ENCODE measurements at places on chromosomes 2 and 18.

DNA sequence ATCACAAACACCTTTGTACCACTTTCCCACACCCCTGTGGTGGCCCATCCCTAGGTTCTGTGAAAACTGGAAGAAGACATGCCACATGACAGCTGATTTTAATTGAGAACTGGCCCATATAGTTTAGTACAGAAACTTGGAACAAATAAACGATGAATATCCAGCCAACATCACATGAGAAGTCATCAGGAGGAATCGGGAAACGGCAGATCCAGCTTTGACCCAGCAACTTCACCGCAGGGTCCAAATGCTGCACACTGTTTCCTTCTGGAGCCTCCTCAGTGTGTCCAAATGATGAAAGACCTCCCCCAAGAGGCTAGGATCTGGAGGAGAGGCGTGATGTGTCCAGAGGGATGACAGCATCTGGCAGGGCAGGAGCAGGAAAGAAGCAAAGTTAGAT, 75.5 kb downstream of the COPS8 start:
- no peak for DNase-seq

DNA sequence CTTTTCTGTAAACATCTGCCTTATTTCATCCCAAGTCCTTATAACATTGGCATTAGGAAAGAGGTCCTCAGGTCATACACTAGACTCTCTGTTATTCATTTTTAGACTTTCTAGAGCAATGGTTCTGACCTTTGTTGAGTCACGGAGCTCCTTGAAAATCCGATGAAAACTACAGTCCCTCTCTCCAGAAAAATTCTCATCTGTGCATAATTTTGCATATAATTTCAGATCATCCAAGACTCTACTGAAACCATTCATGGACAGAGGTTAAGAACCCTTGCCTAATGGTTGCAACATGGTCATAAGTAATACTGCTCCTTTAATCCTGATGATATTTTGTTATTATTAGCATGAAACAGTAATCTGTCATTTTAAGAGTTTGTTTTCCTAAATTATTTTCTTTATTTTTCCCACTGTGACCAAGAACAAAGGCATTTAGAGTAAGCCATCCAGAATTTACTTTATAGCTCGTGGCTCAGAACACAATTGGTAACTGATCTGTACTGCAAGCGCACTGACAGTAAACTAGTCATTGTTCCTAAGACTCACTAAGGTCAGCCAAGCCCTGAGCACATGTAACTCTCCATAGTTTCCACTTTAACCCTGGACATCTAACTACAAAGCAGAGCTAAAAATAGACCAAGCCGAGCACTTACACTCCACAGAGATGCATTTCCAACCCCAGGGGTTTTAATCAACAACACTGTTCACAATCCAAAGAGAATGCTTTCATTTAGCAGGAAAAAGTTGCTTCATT, 8.4 kb downstream of the MYOM1 start:
- no peak for DNase-seq

- no peak for DNase-seq
Observed at GRCh38 chr2:12684471-12684936, 32.2 kb upstream of the TRIB2 start.

DNA sequence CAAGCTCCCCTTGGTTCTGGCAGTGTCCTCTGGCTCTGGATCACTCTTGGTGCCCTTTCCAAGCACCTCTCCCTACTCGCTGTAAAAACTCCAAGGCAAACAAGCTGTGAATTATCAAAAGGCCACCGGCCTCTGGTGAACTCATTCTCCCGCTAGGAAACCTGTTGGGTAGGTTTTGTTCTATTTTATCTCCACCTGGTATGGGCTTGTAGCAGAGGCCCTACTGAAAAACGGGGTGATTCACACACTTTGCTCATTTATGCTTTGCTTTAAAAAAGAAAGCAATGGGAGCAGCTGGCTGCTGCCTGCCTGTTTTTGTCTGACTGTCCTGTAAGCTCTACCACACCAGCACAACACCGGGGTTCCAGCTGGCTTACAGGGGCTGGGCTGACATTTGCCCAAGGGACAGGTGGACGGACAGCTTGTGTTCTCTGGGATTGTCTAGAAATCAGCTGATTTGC, 56.8 kb downstream of the SH3BP4 start:
- DNase-seq = no peak

GRCh38 chr18:62458346-62458745, 64.5 kb upstream of the ZCCHC2 start:
- no peak for DNase-seq

DNA sequence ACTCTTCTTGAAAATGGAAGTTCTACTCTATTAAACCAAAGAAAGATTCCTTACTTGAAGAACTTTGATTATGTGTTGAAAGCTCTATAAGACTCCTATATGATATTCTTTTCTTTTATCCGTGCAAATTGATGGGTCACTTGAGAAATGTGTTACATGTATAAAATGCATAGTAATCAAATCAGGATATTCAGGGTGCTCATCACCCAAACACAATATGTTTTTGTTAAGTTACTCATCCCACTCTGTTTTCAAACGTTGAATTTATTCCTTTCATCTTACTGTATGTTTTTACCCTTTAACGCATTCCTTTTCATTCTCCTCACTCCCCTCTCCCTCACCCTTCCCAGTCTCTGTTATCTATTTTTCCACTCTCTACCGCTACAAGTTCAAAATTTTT, 305.5 kb upstream of the KYNU start:
- DNase-seq = no peak

DNA sequence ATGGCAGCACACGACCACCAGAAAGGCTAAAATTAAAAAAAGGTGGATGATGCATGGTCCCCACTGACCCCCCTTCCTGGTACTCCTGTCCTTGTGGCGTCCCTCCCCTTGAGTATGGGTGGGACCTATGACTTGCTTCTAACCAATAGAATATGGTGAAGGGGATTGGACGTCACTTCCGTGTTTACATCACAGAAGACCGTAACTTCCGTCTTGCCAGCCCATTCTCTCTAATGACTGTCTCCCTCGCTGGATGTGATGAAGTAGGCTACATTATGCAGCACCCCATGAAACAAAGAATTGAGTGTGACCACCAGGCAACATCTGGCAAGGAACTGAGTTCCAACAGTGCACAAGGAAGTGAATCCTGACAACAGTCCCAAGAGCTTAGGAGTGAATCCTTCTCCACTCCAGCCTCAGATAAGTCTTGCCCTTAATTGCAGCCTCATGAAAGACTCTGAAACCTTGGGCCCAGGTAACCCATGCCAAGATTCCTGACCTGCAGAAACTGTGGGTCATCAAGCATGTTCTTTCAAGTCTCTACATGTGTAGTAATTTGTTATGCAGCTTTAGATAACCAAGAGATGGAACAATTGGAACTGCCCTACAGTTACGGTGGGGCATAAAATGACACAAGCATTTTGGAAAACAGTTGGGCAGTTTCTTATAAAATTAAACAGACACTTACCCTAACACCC, 80.1 kb upstream of the NPAS2 start:
- no peak for DNase-seq

GRCh38 chr2:165627470-165627869, 158.0 kb downstream of the CSRNP3 start:
- DNase-seq = no peak

GRCh38 chr2:36770542-36771287, 74.2 kb downstream of the VIT start:
- DNase-seq = peak; percentile 59

- peak; percentile 89 for DNase-seq
Observed at GRCh38 chr2:96528006-96528699, 8.4 kb upstream of the ARID5A start.

DNA sequence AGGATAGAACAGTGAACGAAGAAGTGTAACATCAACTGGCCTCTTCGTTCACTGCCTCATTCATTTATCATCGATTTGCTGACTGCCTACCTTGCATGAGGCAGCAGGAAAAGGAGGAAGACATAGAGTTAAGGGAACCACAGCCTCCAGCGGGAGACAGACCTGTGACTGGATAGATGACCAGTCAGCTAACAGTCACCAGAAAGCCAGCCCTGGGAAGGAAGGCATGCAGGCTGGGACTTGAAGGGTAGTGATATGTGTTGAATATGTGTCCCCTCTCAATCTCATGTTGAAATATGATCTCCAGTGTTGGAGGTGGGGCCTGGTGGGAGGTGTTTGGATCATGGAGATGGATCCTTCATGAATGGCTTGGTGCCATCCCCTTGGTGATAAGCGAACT, 58.3 kb downstream of the CTIF start:
- DNase-seq = no peak

- DNase-seq = no peak
Observed at GRCh38 chr2:135285391-135285790, 233.3 kb downstream of the RAB3GAP1 start.
